Central memory CD4-positive, alpha-beta T cell (primary cell): ENCODE measurements at places on chromosomes 12 and 14.

DNA sequence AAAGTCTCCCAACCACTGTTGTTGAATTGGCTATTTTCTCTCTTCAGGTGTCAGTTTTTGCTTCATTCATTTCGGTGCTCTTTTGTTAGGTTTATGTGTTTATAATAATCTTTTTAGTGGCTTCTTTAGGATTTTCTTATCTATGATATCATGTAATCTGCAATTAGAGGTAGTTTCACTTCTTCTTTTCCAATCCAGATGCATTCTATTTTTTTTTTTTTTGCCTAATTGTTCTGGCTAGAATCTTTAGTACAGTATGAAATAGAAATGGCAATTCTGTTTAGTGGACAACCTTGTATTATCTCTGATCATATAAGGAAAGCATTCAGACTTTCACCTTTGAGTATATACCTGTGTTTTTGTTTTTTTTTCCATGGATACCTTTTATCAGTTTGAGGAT is 17.4 kb downstream of the CNOT2 start:
- DNase-seq: no peak

GRCh38 chr12:13404631-13405473 is 208.3 kb downstream of the EMP1 start:
- no peak for DNase-seq

DNA sequence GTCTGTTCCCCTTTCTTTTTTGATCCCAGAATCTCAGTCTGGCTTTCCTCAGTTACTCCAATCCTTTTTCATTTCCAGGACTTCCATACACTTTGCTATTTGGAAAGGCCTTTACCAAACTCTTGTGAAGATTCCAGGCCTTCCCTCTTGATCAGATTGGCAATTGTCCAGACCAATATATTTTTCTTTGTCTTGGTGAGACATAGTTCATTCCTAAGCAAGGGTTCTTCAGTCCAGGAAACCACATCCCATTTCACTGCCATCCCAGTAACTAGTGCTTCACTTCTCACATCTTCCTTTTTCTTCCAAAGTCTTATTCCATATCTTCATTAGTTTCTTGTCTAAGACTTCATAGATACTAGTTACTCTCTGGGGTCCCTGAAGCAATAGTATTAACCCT is 2.1 kb upstream of the PTPRQ start:
- no peak for DNase-seq

DNA sequence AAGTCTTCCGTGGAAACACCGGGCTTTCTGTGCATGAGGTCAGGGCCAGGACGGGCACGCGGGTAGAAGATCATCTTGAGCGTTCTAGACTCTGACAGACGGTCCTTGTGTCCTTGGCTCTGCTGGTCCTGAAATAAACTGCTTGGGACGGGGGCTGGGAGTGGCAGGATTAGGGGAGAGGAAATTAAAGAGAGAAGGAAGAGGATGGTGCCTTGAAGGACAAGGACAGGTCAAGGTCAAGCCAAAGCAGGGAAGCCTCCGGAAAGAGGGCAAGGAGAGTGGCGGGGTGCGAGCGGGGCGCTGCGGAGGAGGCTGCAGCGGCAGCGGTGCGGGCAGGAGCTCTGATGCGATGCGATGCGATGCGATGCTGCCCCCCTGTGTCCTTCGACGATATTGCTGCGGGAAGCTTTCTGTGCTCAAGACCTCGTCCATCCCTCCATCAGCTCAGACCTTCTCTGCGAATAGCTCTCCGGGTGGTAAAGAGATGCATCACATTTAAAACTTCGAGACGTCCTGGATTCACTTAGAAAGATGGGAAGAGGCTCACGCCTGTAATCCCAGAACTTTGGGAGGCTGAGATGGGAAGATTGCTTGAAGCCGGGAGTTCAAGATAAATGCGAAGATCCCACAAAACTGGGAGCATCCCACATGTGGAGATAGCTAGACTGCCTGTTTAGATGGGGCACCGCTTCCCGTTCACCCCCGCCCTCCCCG is 110.1 kb upstream of the TMEM132D start:
- no peak for DNase-seq

GRCh38 chr12:123942238-123942653 is 30.4 kb downstream of the CCDC92 start:
- no peak for DNase-seq

- no peak for DNase-seq
Observed at GRCh38 chr12:89547101-89547500, 21.3 kb upstream of the POC1B start.

GRCh38 chr14:90785471-90785870 is 30.8 kb downstream of the TTC7B start:
- DNase-seq: no peak
